ENCODE measurements at places on chromosomes 4 and X.

DNA sequence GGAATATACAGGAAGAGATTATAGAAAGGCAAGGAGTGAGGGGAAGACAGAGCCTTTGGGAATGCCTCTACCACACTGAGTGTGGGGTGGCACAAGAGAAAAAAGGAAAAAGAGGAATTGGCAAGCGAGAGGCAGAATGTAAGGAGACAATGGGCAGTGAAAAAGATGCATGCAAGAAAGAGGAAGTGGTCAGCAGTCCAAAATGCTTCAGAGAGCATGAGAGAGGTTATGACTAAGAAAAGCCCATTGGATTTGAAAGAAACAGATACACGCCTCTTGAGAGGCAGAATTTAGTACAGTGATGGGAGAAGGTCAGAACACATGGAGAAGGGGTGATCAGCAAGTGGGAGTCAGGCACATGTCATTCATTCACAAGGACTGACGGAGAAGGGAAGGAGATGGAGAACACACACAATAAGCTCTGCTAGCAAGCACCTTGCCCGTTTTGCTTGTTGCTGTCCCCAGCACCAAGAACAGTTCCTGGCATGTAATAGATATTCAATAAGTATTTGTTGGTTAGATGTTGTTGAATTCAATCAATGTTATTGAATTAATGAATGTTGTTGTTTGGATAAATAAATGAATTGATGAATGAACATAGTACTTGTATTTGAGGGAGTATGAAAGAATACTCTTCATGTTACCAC lies 6.3 kb downstream of the DCHS2 start:
- no peak for DNase-seq

- DNase-seq: no peak
Measured at GRCh38 chr4:37245391-37245954, 930 bp downstream of the NWD2 start.

DNA sequence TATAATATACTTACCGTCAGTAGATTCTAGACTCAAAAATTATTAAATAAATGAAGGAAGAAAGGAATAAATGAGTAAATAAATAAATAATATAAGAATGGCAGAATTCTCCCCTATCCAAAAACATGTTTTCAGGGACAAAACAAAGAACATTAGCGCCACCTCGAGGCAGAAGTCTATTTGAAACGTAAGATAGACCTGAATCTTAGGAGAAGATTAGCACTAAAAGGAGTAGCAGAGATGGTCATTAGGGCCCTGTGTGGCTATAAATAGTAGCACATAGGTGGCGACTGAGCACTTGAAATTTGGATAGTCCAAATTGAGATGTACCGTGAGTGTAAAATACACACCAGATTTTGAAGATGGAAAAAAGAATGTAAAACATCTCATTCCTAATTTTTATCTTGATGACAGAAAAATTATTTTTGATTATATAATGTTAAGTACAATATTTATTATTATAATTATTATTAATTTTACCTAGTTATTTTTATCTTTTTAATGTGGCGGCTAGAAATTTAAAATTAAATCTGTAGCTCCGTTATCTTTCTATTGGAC lies 24.3 kb upstream of the SRD5A3 start:
- no peak for DNase-seq

DNA sequence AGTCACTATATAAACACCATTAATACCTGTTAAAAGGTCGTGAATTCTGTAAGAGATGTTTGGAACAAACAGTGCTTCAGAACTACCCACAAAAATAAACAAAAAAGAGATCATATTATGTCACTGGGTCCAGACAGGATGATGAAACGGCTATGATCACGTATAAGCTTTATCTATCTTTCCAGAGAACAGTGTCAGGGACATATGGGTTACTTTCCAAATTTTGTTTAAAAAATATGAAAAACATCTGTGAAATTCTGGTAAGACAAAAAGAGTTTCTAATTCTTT lies 90.0 kb downstream of the SORBS2 start:
- no peak for DNase-seq

GRCh38 chr4:7708981-7709380 lies 230.7 kb downstream of the AFAP1 start:
- DNase-seq: no peak

DNA sequence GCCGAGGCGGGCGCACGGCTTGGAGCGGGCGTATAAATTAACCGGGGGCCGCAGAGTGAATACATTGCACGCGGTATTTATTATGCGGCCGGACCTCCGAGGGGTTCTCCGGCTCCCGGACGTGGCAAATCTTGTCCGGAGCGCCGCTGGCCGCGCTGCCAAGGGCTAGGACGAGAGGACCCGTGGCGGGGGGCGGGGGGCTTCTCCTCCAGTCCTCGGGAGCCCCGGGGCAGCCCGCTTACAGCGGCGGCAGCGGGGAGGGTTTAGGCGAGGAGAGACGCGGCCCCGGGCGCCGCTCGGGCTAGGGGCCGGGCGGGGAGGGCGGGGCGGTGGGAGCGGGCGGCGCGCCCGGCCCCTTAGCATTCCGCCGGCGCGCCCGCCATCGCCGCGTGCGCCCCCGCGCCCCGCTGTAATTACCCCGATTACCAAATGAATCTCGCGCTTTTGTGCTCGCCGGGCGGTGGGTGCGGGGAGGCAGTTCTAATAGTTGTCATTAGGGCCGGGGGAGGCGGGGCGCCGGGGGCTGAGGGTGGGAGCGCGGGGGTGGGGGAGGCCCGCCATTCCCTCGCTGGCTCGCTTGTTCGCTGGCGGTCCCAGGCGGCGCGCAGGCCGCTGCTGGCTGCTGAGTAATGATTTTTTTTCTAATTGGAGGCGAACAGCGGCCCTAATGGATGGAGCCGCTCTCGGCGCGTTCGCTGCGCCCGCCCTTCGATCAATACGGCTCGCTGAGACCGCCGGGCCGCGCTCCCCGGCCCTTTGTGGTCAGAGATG lies 276.6 kb downstream of the BCOR start:
- no peak for DNase-seq

- no peak for DNase-seq
Measured at GRCh38 chrX:111581086-111581485, 69.6 kb downstream of the SERTM2 start.

DNA sequence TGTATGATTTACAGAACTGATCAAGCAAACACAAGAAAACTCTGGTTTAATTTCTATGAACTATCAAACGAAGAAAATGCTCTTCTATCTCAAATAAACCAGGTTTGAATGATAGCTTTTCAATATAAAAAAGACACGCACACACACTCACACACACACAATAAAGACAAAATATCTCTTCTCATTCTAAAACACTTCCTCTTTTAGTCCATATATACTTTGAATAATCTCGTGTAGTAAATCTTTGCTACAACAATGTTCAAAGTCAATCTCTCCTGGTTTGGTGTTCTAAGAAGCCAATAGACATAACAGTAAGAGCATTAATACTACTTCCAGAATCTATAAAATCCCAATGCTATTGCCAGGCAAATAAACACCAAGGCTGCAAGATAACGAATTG lies 13.3 kb downstream of the CXCL2 start:
- DNase-seq: no peak

DNA sequence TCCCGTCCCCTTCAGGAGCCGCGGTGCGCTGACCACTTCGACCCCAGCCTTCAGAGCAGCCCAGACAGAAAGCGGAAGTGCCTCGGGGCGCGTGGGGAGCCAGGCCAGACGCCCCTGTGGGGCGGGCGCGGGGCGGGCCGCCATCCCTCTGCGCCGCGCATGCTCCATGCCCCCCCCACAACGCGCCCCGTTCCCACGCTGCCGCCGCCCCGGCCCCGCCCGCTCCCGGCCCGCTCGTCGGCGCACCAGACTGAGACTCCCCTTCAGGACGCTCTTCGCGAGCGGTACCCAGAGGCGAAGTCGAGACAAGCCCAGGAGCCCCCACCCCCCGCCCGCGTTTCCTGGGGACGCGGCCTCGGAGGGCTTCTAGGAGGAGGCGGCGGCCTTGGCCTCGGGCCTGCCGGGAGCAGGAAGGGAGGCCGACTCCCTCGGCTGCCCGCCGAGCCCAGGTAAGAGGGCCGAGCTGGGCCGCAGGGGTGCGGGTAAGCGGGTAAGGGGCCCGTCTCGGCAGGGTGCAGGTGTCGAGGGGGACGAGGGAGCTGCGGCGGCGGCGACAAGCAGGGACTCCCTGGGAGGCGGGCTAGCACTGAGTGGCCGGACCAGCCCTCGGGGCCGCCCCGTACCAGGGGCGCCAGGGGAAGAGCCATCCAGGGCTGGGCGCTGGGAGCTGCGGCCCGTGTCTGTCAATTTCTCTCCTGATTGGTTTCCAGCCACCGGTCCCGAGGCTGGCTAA lies at the start of gene ZFP92:
Gene ZFP92, plus strand, starts transcription at position 218 of the 733 bp plus-strand sequence. CDS start 6,851 bp downstream, outside the sequence.
- no peak for DNase-seq

DNA sequence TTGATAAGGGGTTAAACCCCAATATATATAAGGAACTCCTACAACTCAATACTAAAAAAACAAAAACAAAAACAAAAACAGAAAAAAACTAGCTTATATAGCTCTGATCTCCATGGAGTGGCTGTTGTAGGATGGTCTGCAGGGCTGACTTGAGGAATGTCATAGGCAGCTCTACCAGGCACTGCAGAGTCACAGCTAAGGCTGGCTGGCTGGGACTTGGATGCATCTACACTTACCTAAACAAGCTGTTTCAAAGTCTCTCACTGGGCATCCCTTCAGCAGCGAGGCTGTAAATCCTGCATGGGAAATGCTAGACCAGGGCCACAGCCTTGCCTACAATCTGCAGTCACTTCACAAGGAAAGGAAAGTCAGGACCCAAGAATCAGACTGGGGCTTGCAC lies 61.3 kb downstream of the HOPX start:
- no peak for DNase-seq

DNA sequence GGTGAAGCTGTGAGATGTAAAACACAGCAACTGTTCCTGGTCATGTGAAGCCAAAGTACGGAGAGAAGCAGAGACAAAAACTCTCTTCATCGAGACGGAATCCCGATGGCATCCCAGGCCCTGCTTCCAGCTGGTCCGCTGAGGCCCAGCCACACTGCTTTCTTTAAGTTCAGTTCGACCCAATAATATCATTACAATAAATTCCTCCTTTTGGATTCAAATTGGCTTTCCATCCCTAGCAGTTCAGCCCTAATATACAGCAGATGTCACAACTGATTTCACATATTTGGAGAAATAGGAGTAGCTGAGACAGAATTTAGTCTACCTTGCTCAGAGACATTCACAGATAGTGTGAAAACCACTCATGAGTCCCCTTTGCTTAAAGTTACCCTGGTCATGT lies 98.3 kb upstream of the SPRY1 start:
- DNase-seq: no peak

DNA sequence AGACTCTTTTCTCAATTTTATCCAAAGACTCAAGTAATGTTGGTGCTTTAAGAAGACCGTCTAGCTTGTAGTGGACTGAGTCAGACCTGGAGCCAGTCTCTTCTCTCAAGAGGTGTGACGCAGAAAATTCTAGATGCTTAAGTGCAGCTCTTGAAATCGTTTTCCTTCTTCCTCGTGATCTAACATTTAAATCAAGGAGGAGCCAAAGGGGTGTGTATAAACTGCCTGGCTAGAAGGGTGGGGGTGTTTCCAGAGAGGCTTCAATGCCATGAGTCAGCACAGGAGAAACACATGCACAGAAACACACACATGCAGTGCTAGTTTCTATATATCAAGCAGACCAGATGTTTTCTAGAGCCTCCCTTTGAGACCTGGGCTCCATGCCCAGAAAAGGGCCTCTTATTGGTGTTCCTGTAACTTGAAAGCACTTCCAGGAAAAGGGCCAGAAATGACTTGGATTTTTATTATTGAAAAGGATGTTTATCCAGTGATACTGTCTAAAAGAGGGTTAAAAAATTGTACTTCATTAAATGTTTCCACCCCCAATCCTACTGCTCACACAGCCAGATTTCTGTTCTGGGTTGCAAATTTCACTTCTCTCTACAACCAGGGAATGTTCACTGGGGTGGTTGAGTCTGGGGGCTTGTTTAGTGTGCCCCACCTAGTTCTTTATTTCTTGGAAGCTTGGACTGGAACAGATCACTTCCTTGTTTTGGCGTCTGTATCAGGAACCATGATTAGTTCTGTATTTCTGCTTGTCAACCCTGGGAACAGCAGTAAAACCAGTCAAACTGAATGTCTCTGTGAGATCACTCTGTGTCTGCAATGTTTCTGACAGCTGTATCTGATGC lies at the start of gene CLIC2:
Gene CLIC2, minus strand, starts transcription at position 129 of the 851 bp plus-strand sequence. CDS start 187 bp downstream, outside the sequence.
- DNase-seq: no peak

- no peak for DNase-seq
Measured at GRCh38 chr4:172995161-172995560, 173.4 kb upstream of the GALNT7 start.

DNA sequence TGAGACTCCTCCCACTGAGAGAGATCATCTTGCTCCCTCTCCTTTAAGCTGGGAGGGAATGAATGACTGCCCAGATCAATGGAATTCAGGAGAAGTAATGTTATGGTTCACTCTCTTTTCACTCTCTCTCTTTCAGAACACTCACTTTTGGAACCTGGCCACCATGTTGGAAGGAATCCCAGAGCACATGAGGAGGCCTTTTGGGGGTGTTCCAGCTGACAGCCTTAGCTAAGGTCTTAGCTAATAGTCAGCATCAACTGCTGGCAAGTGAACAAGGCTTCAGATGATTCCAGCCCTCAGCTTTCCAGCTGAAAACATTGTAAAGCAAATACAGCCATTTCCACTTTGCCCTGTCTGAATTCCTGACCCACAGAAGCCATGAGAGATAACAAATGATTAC lies 124.0 kb upstream of the CLNK start:
- DNase-seq: no peak

DNA sequence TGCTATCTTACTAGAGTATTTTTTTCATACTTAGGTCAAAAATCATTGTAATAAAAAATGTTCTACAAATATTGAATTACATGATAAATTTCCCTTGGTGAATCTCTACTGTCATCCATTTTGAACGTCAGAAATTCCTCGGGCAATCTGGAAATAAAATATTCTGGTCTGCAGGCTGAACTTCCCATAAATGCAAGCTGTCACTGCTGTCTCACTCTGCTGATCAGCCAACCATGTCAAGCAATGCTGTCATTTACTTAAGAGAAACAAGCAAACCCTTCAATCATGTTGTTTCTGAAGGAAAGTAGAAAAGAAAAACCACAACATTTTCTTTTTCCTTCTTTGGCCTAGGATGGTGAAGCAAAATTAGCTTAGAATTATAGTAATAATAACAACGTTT lies 514.2 kb upstream of the GALNT7 start:
- no peak for DNase-seq

DNA sequence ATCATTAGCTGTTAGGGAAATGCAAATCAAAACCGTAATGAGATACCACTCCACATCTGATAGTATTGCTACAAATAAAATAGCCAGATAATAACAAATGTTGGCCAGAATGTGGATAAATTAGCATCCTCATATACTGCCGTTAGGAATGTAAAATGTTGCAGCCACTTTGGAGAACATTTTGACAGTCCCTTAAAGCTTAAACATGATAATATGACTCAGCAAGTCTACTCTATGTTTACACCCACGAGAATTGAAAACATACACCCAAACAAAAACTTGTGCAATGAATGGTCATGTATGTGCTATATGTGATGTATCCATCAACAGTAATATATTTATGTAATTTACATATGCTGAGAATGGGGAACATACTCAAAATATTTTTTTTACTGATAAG lies 78.2 kb downstream of the GSTCD start:
- DNase-seq: no peak
